Ecto neural progenitor cell (in vitro differentiated cells): ENCODE measurements at places on chromosomes 1 and 21.

DNA sequence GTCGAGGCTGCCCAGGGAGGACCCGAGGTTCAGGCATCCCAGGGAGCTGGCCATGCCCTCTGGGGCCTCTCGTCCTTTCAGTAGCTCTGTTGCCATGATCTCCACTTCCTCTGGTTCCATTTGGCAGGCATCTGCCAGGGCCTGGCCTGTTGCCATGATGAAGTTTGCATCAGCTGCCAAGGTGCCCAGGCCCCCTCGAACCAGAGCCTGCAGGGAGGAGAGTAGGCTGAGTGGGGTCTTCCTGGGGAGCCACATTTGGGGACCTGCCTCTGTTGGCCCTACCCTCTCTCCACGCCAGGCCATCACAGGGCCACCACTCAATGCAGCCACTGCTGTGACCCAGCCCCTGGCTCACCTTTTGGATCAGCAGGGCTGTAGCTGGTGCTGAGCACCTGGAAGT lies 16.4 kb upstream of the KIF21B start:
- no peak for DNase-seq

GRCh38 chr1:232507571-232507970 lies 122.4 kb downstream of the SIPA1L2 start:
- no peak for DNase-seq

- peak; percentile 70 for DNase-seq
Measured at GRCh38 chr1:23184212-23184934, 15.7 kb upstream of the LUZP1 start.

- DNase-seq = no peak
Measured at GRCh38 chr1:152487871-152488270, 22.7 kb upstream of the LCE5A start.

DNA sequence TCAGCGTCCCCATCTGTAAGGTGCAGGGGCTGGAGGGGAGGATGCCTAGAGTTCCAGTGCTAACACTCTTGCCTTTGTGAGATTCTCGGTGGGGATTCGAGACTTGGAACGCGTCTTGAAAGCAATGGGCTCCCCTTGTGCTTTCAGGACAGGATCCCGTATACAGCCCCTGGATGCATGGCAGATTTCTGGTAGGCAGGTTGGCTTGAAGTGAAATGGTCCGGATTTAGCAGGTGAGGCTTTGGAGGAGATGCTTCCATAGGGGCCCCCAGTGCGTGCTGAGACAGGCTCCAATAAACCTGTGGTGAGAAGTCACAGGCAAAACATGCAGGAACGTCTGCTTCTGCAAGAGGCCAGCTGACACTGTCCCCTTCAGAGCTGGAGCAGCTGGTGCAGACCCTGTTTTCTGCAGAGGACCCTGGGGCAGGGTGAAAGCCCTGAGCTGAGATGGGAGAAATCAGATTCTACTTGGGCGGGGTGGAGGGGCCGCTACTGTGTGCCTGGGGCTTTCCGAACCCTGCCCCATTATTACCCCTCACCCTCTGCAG lies 270.4 kb downstream of the PTPRU start:
- peak; percentile 38 for DNase-seq

GRCh38 chr1:91022518-91022929 lies 689 bp upstream of the ZNF644 start:
- DNase-seq = no peak

- no peak for DNase-seq
Measured at GRCh38 chr1:104636581-104636980, 886.9 kb downstream of the AMY1C start.

DNA sequence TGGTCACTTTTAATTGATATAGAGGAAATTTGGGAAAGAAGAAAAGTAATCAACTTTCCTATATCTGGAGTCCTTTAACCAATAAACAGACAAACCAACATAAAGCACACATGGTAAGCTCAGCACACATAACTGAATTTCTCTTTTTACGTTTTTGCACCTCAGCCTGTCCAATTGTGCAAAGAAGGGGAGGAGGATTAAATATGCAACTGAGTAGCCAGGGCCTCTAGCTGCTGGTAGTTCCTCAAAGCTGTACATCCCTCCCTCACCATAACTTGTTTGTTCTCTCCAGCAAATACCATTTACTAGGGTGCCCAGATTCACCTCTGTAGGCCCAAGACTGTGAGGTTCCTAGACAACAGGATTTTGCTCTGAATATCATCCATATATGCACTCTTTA lies 25.4 kb downstream of the ST6GALNAC5 start:
- no peak for DNase-seq
